ENCODE measurements at places on chromosomes 6 and 20.

- no peak for DNase-seq
Observed at GRCh38 chr6:70099732-70100131, 203.2 kb downstream of the COL9A1 start.

GRCh38 chr20:2688041-2688591 lies 4.5 kb upstream of the EBF4 start:
- DNase-seq = no peak

DNA sequence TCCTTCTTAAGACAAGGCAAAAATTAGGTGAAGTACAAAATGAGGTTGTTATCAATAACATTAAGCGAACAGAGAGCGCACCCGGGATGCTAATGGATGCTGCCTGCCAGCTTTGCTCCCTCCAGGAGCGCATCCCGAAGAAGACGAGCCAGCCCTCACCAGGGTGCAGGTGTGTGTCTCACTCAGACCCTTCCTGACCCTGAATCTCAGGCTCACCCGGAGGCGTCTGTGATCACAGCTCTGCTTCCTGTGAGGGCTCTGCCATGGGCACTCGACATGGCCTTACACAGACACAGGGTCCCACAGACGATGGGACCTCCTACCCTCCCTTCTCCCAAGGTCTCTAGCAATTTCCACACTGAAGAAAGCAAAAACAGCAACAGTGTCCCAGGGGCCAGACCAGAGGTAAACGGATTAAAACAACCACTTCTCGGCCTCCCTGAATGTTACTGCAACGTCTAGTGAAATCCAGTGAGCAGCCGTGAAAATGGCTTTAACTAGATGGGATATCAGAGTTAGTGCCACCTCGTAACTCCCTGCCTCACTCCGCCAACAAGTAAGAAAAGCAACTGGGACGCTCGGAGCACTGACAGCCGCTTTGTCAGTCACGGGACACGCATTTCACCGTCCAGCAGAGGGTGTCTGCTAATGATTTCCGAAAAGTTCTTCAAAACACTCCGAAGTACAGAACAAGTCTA lies 11.7 kb downstream of the ZBTB46 start:
- DNase-seq = no peak

DNA sequence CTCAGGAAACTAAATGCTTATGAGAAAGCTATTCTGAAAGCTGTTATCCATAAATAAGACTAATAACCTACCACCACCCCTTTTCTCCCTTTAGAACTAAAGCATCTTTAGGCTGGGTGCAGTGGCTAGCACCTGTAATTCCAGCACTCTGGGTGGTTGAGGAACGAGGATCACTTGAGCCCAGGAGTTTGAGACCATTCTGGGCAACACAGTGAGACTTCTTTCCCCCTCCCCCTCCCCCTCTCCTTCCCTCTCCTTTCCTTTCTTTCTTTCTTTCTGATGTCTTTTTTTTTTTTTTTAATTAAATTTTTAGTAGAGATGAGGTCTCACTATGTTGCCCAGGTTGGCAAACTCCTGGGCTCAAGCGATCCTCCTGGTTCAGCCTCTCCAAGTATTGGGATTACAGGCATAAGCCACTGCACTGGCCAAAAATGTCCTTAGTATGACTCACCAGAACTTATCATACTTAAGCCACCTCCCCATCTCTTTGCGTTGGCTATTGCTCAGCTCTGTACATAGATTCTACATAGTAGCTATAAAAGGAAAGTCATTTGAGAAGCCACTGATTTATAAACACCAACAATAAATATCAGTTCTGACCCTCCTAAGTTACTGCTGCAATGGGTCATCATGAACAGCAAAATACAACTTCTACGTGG lies 54.8 kb upstream of the SPDEF start:
- DNase-seq = no peak
